Chondrocyte (in vitro differentiated cells): ENCODE measurements at places on chromosomes 6 and 20.

DNA sequence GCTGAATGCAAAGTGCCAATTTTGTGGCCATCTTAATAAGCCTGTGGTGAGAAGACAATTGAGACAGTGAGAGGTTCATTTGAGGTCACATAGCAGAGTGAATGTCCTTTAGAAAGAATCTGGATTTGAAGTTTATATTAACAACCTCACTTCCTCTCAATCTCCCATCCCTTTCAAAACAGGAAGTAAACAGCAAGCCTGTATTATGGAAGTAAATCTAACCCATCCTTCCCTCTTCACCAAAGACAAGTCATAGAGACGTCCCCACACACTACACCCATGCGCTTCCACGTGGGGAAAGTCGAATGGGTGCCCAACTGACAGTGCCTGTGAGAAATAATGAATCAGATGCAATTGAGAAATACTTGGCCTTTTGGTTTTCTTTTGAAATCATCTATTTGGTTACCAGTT, 28.8 kb upstream of the CCND3 start:
- H3K4me3 ChIP-seq: no peak overlapping the region
- H3K27ac ChIP-seq: no peak overlapping the region
- H3K27me3 ChIP-seq: no peaks in the 10 kb centered on the region

DNA sequence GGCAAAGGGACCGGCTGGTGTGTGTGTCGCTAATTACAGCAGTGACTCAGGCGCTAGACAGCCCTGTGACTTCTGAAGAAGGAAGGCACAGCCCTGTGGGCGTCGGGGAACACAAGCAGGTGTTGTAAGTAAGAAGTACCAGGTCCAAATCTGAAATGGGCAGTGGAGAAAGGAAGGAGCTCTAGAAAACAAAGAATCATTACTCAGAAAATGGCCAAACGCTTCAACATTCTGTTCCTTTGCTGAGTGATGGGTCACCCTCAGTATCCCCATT, 106.8 kb downstream of the PXDC1 start:
- DNase-seq: no peak
- peaks cover 1% of the 10 kb centered on the region for H3K27me3 ChIP-seq
- no peaks in the 10 kb centered on the region for H3K4me1 ChIP-seq
- H3K4me3 ChIP-seq: no peak overlapping the region

DNA sequence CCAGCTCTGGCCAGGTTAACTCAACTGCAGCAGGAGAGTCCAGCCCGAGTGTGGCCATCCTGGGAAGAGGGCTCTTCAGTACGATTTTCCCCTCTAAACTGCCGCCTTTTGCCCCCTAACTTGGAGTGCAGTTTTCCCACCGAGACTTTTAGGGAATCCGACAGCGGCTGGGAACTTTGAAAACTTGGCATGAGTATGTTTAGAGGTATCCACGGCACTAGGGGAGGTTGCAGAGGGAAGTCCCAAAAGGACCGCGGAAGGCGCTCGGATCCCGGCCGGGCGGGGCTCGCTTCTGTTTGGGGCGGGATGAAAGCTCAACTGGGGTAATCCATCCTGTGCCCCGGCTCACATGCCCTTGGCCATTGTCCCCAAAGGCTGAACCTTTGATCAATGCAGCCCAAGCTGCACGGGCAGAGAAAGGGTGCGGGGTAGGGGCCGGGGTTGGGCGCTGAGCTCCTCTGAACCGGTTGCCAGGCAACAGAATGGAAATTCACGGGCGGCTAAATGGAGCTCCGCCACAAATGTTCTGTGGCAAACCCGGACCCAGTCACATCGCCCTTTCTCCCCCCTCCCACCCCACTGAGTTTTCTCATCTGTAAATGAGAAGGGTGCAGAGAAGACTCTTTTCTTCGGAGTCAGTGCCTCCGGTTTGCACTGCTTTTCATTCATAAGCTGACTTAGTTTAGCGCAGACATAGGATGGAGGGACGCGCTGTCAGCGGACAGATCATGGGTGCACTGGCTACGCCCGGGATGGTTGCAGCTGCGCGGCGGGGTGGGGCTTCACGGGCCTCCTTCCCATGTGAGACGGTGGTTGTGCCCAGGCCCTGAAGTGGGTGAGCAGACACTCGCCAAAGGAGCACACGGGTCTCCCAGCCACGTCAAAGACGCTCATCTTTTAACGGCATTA, 2.3 kb downstream of the BMP6 start:
- no peak overlapping the region for H3K27ac ChIP-seq
- peak overlapping the region; percentile 65 for H3K4me3 ChIP-seq
- peaks cover 29% of the 10 kb centered on the region for H3K4me1 ChIP-seq
- H3K36me3 ChIP-seq: no peaks in the 10 kb centered on the region
- DNase-seq: no peak

DNA sequence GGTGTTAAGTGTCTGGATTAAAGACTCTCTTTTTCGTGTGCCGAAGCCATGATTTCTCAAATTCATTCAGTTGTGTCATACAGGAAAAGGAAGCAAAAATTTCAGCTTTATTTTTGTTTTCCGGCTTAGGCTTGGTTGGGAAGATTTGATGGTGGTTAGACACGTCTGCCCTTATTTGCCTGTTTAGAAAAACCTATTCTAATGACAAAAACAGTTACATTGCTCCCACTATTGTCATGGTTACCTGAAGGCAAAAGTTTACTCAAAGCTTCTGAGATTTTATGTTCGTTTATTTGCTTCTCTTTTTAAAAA, 982 bp downstream of the DNAJC5 start:
- peaks cover 4% of the 10 kb centered on the region for H3K36me3 ChIP-seq
- H3K27ac ChIP-seq: peak overlapping the region; percentile 90
- no peaks in the 10 kb centered on the region for H3K27me3 ChIP-seq

DNA sequence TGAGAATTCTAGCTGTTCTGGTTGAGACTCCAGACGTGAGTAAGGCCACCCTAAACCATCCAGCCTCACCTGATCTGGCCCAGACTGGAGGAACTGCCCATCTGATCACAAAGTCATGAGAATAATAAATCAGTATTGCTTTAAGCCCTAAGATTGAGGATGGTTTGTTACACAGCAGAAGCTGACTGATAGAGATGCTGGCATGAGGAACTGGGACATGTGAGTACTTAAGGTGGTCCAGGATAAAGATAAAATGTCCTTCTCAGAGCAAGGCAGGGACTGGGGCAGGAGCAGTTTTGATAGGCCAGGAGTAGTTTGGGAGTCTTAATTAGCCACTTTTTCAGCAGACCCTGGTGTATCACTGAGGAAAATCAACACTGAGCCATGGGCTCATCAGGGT, 6.8 kb downstream of the GTSF1L start:
- H3K4me3 ChIP-seq: no peak overlapping the region
- H3K4me1 ChIP-seq: no peaks in the 10 kb centered on the region
- no peaks in the 10 kb centered on the region for H3K27me3 ChIP-seq
- no peak overlapping the region for H3K27ac ChIP-seq
- peaks cover 3% of the 10 kb centered on the region for H3K36me3 ChIP-seq
- no peak for DNase-seq

DNA sequence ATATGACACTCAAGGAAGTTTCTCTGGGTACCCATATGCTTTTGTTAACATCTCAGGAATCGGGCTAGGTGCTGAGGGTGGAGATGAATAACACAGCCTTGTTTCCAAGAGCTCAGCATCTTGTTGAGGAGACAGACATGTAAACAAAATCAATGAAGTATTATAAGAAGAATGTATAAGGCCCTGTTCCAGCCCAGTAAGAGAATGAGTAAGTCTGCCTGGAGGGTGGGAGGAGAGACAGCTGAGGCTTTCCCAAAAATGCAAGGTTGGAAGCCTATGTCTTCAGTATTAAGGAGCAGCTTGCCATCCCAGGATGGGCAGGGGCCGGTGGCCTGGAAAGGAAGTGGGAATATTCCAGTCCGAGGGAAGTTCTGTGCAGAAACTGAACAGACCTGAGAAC, 615.3 kb upstream of the BTBD3 start:
- no peak overlapping the region for H3K27ac ChIP-seq
- no peaks in the 10 kb centered on the region for H3K27me3 ChIP-seq
- H3K4me3 ChIP-seq: no peak overlapping the region
- DNase-seq: no peak
- H3K4me1 ChIP-seq: peaks cover 6% of the 10 kb centered on the region

DNA sequence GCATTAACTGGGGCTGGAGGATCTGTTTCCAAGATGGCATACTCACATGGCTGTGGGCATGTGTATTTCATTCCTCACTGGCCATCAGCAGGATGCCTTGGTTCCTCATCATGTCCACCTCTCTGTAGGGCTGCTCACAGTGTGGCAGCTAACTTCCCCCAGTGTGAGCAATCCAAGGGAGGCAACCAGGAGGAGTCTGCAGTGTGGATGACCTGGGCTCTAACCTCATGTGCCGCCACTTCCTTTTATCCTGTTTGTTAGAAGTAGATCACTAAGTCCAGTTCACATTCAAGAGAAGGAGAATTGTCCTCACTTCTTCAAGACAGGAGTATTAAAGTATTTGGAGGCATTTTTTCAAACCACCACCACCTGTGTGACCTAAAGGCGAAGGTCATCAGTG, 54.4 kb downstream of the MTHFD1L start:
- no peak overlapping the region for H3K4me3 ChIP-seq
- H3K36me3 ChIP-seq: peaks cover 24% of the 10 kb centered on the region
- H3K27me3 ChIP-seq: no peaks in the 10 kb centered on the region
- DNase-seq: no peak

GRCh38 chr6:53390010-53390409, 41.3 kb upstream of the ELOVL5 start:
- no peaks in the 10 kb centered on the region for H3K4me1 ChIP-seq
- no peak overlapping the region for H3K4me3 ChIP-seq
- no peaks in the 10 kb centered on the region for H3K36me3 ChIP-seq
- DNase-seq: no peak
- H3K27me3 ChIP-seq: peaks cover 20% of the 10 kb centered on the region
- no peak overlapping the region for H3K27ac ChIP-seq

DNA sequence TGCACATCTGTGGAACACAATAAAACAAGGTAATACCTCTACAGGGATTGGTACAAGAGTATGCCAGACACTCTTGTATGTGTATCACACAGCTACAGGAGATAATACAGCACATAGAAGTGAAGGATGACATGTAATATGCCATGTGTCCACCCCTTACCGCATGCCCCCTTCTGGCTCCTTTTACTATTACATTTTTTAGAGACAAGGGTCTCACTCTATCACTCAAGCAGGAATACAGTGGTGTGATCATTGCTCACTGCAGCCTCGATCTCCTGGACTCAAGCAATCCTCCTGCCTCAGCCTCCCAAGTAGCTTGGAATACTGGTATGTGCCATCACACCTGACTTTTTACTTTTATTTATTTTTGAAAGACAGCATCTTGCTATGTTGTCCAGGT, 4.2 kb upstream of the NCR3 start:
- no peak for DNase-seq
- no peaks in the 10 kb centered on the region for H3K27me3 ChIP-seq
- no peaks in the 10 kb centered on the region for H3K4me1 ChIP-seq
- H3K36me3 ChIP-seq: no peaks in the 10 kb centered on the region

GRCh38 chr6:14443629-14444268, 326.2 kb downstream of the CD83 start:
- H3K27ac ChIP-seq: no peak overlapping the region
- peaks cover 3% of the 10 kb centered on the region for H3K36me3 ChIP-seq
- peaks cover 14% of the 10 kb centered on the region for H3K4me1 ChIP-seq
